ENCODE measurements at places on chromosomes 12 and 14. TPM values are rescaled to one million over a fixed set of nuclear protein-coding genes. Genes with fewer than 3 reads are reported as not detected.

The OR6C70 gene
- not detected for total RNA-seq

The NAP1L1 gene
- total RNA-seq: 241 TPM

The RNASE4 gene
- 59.6 TPM for total RNA-seq

The SLC25A47 gene
- total RNA-seq: 0.07 TPM

The PLEK2 gene
- total RNA-seq: 3.6 TPM

The CDCA4 gene
- total RNA-seq: 10.0 TPM

The SYCP3 gene
- total RNA-seq: 0.33 TPM

The FAM186B gene
- total RNA-seq: 0.40 TPM

The CCDC88C gene
- total RNA-seq: 0.10 TPM

The MYRFL gene
- not detected for total RNA-seq

The EFS gene
- 15.0 TPM for total RNA-seq

The ITFG2 gene
- 15.1 TPM for total RNA-seq

The PITPNM2 gene
- 5.0 TPM for total RNA-seq

The PSMA6 gene
- 116 TPM for total RNA-seq

The KRT6C gene
- not detected for total RNA-seq

The BRI3BP gene
- 6.9 TPM for total RNA-seq

The IL22 gene
- total RNA-seq: not detected

The SIRT4 gene
- 2.0 TPM for total RNA-seq

The DEPDC4 gene
- 1.1 TPM for total RNA-seq

The KRT73 gene
- not detected for total RNA-seq

The TSHR gene
- not detected for total RNA-seq

The KCNH3 gene
- 0.33 TPM for total RNA-seq

The TDP1 gene
- 10.9 TPM for total RNA-seq

The EXD2 gene
- total RNA-seq: 23.3 TPM

The ACTN1 gene
- total RNA-seq: 890 TPM

The AJUBA gene
- total RNA-seq: 43.2 TPM

The GYS2 gene
- total RNA-seq: not detected

The TIMELESS gene
- 6.7 TPM for total RNA-seq

The RBP5 gene
- not detected for total RNA-seq

The ZNF385A gene
- 1.8 TPM for total RNA-seq

The ANO4 gene
- 0.26 TPM for total RNA-seq

The C12orf50 gene
- total RNA-seq: not detected

The MCRS1 gene
- 42.9 TPM for total RNA-seq

The TSPAN31 gene
- total RNA-seq: 51.1 TPM

The GSC gene
- total RNA-seq: not detected

The ARHGDIB gene
- 11.4 TPM for total RNA-seq

The VRTN gene
- total RNA-seq: not detected

The SPIC gene
- total RNA-seq: not detected

The CEBPE gene
- not detected for total RNA-seq

The RNASE7 gene
- not detected for total RNA-seq

The RDH12 gene
- not detected for total RNA-seq

The TAS2R30 gene
- 7.5 TPM for total RNA-seq

The POTEM gene
- not detected for total RNA-seq

The LTB4R gene
- 2.7 TPM for total RNA-seq
